ENCODE measurements at places on chromosomes 12 and 14. TPM values are rescaled to one million over a fixed set of nuclear protein-coding genes. Genes with fewer than 3 reads are reported as not detected.

The FGFR1OP2 gene
- 36.3 TPM for polyA plus RNA-seq

The HIP1R gene
- polyA plus RNA-seq, result 5.7 TPM

The SYCP3 gene
- not detected for polyA plus RNA-seq

The EPYC gene
- 0.17 TPM for polyA plus RNA-seq

The CIROP gene
- 0.07 TPM for polyA plus RNA-seq

The PIWIL1 gene
- not detected for polyA plus RNA-seq

The C12orf54 gene
- not detected for polyA plus RNA-seq

The LRP1 gene
- 117 TPM for polyA plus RNA-seq

The RBM23 gene
- polyA plus RNA-seq, result 54.1 TPM

The KRT6C gene
- polyA plus RNA-seq, result not detected

The C3AR1 gene
- 0.13 TPM for polyA plus RNA-seq

The NOPCHAP1 gene
- polyA plus RNA-seq, result 6.1 TPM

- DNase-seq, result no peak
Observed at GRCh38 chr14:34135492-34135891, 184.6 kb upstream of the EGLN3 start.

DNA sequence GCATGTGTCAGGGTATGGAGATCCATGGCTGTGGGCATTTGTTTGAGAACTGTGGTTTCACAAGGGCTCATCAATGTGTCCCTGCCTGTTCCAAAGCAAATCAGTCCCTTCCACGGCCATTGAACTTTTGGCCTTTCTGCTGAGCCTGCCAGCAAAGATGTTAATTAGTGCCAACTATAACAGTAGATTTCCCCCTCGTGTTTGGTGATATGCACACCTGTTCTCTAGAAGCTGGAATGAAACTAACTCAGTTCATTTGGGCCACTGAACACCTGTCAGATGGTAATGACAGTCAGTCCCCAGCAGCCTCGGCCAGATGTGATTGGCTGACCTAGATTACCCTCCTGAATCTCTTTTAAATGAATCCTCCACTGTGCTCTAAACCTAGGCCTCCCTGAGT, 43.2 kb downstream of the IRAK3 start:
- DNase-seq, result no peak

DNA sequence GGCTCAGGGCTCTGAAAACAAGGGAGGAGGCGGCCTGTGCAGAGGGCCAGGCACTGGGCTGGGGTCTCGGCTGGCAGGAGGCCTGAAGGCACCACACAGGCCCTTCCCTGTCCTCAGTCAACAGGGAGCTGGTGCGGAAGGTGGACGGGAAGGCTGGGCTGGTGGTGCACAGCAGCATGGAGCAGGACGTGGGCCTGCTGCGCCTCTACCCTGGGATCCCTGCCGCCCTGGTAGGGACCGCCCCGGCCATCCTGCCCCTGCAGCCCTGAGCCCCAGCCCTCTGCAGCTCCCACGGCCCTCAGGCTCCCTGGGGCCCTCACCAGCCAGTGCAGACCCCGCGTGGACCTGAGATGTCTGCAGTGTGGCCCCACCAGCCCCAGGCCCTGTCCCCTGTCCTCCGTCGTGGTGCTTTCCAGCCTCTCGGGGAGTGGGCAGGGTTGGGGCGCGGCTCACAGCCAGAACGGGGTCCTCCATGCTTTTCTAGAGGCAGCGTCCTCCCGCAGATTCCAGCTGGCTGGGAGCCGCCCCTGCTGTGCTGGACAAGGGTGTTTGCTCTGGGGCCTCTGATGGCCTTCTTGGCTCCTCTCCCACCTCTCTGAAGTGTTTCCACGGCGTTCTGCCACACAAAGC, 18.1 kb downstream of the ASPG start:
- no peak for DNase-seq

DNA sequence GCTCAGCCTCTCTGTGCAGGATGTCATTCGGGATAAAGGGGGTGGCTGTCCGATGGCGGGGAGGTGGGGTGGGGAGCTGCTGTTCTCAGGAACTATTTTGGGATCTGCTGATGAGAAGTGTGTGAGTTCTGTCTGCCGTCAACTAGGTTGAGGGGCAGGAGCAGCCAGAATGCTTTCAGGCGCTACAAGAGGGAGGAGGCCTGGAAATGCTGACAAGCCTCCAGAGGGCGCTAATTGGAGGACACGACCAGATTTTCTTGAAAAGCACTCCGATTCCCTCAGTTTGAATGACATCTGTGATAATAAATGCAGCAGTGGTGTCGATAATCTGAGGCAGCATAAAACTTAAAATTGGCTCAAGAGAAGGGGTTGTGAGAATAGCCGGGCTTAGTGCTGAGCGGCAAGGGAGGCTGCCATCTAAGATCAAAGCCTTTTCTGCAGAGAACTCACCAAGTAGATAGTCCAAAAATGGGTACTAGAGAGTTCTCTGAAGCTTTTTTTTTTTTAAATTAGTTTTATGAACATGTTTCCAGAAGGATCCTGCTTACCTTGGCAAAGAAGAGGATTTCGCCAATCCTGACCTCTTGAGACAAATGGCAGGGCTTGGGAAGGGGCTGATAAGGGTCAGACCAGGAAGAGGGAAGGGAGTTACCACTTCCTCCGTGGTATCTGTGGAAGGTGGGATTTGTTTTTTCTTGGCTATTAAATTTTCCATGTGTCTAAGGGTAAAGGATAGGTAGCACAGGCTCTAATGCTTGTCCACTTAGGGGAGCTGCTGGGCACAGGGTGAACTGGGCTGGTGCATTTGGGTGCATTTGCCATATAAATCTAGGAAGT, 94.4 kb downstream of the CRACR2A start:
- DNase-seq, result no peak

GRCh38 chr12:101863981-101864380, 13.4 kb upstream of the DRAM1 start:
- DNase-seq, result no peak

GRCh38 chr14:80324649-80325048, 113.3 kb upstream of the DIO2 start:
- no peak for DNase-seq

DNA sequence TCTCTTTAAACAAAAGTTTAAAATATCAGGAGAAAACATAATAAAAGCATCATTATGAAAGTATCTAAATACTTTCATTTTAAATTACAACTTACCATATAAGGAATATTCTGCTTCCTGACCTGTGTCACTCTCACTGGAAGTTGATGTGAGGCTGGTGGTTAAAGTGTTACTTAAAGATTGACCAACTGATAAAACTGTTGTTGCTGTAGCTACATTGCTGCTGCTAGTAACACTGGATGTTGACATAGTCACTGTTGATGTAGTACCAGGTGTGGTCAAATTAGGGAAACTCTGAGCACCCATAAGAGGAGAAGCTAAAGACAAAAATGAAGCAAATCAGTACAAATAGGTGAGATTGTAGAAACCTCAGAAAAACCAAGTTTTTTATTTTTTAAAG, 79.9 kb downstream of the HECTD1 start:
- no peak for DNase-seq

- DNase-seq, result no peak
Observed at GRCh38 chr12:69783365-69783764, 41.7 kb upstream of the MYRFL start.

GRCh38 chr12:47236109-47236714, 156.5 kb upstream of the AMIGO2 start:
- peak; percentile 50 for DNase-seq

GRCh38 chr12:57579011-57579410, 12.0 kb upstream of the PIP4K2C start:
- DNase-seq, result no peak

- DNase-seq, result no peak
Observed at GRCh38 chr14:69755296-69755695, 11.6 kb upstream of the SRSF5 start.

DNA sequence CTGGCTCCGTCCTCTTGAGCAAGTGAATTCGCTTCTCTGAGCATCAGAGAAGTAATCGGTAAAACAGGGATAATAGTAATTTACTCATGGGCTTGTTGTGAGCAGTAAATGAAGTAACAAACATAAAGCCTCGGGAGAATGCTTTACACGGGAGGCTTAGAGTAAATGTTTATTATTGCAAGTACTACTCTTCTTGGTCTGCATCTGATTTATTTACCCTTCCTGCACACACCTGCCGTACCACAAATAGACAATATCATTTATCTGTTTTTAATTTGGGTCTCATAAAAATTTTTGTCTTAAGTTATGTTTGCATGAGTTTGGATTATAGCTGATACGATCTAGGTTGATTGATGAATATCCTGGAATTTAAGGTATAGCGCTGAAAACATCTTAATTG, 7.8 kb upstream of the COL2A1 start:
- DNase-seq, result no peak

- no peak for DNase-seq
Observed at GRCh38 chr12:95460896-95461295, 13.1 kb upstream of the METAP2 start.

GRCh38 chr12:44158746-44159145, 322.9 kb downstream of the TMEM117 start:
- no peak for DNase-seq

DNA sequence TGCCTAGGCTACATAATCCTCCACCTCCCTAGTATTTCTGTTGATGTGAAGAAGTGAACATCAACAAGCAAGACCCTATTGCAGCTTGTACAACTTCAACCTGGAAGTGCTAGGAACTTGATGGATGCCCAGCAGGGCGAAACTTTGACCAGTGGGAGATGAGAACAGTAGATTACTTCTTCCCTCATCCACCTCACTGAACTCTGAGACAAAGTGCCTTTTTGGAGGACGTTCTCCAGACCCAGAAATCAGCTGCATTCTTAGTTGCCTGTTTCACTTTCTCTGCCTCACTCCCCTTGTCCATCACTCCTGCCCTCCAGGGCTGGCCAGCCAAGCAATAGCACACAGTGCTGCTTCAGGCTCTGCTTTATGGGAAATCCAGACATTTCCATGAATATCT, 683.4 kb downstream of the GALC start:
- no peak for DNase-seq

DNA sequence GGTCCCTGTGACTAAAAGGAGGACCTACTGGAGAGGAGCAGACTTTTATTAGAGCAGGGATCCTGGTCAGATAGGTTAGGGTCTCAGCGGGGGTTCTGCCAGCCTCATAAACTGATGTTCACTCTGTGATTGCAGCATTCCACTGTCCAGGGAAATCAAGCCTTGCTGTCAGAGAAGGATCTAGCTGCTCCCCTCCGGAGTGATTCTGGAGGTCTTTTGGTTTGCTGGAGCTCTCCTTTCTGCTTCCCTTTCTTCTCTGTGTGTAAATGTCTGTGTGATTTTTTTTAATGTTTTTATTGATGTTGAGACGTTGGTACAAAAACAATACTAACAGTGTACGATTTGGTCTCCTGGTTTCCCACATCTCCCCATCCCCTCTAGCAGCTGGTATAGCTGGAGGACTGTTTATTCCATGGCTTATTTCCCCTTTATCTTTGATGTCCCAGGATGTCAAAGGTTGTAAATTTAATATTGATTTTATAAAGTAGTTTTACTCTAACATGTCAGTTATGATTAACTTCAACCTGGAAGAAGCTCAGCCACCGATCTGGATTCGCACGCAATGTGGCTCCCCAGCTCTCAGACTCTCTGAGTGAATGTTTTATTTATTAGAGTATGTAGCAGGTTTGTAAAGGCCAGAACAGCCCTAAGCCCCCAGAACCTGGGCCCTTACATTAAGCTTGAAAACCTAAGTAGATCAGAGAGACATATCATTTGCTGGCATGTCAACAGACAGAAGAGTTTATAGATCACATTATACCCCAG, 202.3 kb upstream of the G2E3 start:
- no peak for DNase-seq

GRCh38 chr12:116650062-116650461, 87.8 kb downstream of the SPRING1 start:
- DNase-seq, result no peak

GRCh38 chr12:79375050-79375449, 315.7 kb downstream of the PAWR start:
- no peak for DNase-seq

DNA sequence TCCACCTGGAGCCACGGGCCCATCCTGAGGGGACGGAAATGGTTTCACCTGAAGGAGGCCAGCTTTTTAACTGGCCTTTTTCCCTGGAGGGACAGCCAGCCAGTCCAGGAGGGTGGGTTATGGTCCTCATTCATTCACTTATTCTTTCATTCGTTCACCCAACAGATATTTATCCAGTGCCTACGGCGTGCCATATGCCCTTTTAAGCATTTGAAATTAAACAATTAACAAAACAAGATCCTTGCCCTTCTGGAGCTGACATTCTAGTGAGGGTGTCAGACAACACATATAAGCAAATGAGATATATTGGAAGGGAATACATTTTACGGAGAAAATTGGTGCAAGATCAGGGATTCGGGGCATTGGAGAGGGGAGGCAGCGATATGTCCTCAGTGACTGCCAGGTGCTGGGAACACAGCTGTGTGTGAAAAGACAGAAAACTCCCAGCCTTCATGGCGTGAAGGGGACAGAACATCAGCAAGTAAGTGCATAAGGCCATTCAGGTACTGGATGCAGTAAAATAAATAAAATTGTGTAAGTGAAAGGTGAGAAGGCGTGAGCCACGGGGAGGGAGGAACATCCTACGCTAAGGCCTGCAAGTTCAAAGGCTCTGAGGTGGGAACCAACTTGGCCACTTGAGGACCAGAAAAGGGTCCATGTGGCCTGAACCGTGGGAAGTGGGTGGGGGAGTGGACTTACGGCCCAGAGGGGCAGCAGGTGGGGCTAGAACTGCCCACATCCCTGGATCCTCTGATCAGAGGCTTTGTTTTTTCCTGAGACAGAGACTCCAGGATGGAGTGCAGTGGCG, 684 bp upstream of the ABCB9 start:
- DNase-seq, result no peak

DNA sequence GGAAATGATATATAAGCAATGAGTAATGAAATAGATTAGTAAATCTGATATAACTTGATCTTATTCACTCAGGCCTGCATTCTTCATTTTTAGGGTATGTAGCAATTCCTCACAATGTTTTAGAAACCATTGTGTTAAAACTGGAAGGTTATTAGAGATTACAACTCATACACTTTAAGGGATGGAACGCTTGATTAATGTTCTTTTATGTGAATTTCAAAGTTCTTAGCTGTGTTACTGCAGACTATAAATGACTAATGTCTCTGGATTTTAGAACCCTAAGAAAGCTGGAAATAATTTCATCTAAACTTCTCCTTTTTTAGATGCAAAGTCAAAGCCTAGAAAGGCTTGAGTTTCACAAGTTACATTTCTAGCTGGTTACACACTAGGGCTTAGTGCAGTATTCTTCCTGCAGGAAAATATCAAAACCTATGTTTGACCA, 148.2 kb upstream of the CLEC14A start:
- peak; percentile 86 for DNase-seq

- DNase-seq, result no peak
Observed at GRCh38 chr14:90253826-90254225, 2.5 kb upstream of the PSMC1 start.

- no peak for DNase-seq
Observed at GRCh38 chr12:103422746-103423515, 72.8 kb downstream of the C12orf42 start.

DNA sequence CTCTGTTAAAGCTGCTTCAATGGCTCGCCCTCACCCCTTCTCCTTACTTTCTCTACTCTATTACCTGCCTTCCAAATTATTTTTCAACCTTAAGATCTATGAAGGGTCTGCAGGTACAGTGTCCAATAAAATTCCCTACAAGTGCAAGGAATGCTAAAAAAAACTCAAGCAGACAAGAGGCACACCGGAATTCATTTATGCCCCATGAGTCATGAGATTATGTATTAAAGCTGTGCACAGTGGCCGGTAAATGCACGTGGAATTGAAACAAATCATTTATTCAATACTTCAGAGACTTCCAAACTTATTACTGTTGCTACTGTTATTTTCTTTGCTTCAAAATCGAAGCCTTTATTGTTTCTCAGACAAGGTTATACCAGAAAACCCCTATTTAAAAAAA, 68.4 kb downstream of the ST8SIA1 start:
- no peak for DNase-seq

- DNase-seq, result no peak
Observed at GRCh38 chr12:80761838-80762237, 45.1 kb downstream of the MYF5 start.

GRCh38 chr12:63276537-63277365, 125.8 kb upstream of the AVPR1A start:
- no peak for DNase-seq

All from BJ (cell line).